Esophagus muscularis mucosa (tissue), 4 donors: ENCODE measurements at places on chromosomes 7 and 10. TPM values are rescaled to one million over a fixed set of nuclear protein-coding genes. Genes with fewer than 3 reads are reported as not detected.

BICC1 gene
- total RNA-seq, result 20.8 TPM

FAM171A1 gene
- total RNA-seq, result 7.1 TPM

LRRC4 gene
- 1.3 TPM for total RNA-seq

LIPK gene
- total RNA-seq, result not detected

GRCh38 chr7:114155116-114156110 lies 236.6 kb upstream of the PPP1R3A start:
- H3K36me3 ChIP-seq, result no peaks in the 10 kb centered on the region
- no peak for DNase-seq
- no peaks in the 10 kb centered on the region for H3K27me3 ChIP-seq

- no peaks in the 10 kb centered on the region for H3K36me3 ChIP-seq
- H3K4me1 ChIP-seq, result no peaks in the 10 kb centered on the region
- no peak overlapping the region for H3K4me3 ChIP-seq
- no peaks in the 10 kb centered on the region for H3K27me3 ChIP-seq
Measured at GRCh38 chr10:30674796-30675195, 45.2 kb upstream of the LYZL2 start.

DNA sequence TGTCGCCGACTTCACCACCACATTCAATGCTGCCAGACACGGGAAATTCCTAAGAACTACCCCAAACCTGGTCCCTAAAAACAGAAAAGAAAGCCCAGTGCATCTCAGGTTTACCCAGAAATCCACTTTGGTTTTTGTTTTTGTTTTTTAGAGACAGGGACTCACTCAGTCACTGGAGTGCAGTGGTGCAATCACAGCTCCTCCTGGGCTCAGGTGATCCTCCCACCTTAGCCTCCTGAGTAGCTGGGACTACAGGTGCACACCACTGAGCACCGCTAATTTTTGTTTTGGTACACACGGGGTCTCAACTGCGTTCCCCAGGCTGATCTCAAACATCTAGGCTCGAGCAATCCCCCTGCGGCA lies 22.8 kb downstream of the MAD1L1 start:
- no peak overlapping the region for H3K27ac ChIP-seq
- no peak for DNase-seq
- H3K36me3 ChIP-seq, result peaks cover 62% of the 10 kb centered on the region
- H3K4me3 ChIP-seq, result no peak overlapping the region

DYNC1I1 gene
- total RNA-seq, result 13.7 TPM

DNA sequence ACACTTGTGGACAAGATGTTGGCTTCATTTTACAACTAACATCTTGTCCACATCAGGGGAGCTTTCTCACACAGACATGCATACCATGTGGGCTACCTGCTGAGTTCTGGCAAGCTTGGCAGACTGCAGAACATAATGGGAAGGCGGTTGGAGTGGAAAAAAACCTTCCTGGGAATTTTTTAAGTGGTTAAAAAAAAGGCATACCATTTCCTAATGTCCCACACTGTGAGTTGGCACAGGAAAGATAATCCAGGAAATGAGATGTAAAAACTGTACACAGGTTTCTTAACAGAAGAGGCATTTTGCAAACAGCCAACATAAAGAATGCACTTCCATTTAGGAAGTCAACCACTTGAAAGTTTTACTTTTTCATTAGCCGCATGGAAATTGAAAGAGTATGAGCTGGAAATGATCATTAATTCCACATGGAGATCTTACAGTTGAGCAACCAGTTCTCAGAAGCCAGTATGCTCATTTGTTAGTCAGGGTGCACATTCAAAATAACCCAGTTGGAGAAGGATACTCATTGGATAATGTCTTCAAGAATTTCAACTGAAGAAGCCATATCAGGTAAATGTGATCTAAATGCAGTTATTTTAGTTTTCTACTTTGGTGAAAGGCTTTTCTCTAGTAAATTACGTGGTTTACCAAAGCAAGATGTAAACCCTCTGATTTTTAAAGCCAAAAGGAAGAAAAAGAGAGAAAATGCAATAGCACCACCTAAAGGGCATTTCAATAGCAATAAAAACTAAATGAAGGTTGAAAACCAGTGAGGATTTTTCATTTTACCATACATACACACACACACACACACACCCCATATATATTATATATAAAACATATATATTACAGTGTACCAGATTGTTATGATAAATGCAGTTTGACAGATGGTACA lies 194.0 kb downstream of the TAX1BP1 start:
- peaks cover 10% of the 10 kb centered on the region for H3K4me1 ChIP-seq
- no peaks in the 10 kb centered on the region for H3K36me3 ChIP-seq
- H3K4me3 ChIP-seq, result no peak overlapping the region
- no peaks in the 10 kb centered on the region for H3K27me3 ChIP-seq
- no peak for DNase-seq

DNA sequence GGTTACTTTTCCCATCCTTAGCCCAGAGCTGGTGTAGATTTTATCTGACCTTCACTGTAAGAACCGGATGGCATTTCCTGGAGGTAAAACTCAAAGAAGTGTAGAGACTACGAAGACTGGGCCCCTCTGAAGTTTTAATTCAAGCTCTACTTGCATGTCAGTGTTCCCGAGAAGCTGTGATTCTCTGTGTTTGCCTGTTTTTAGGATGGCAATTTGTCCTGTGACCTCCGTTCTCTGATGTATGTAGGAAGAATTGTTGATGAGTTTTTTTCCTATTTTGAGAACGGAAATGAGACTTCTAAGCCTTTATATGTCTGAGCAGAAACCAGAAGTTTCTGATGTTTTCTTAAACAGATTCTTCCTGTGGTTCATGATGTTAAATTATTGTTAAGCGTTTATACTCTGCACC lies 94.1 kb downstream of the CDCA7L start:
- no peak overlapping the region for H3K4me3 ChIP-seq
- no peaks in the 10 kb centered on the region for H3K36me3 ChIP-seq
- no peaks in the 10 kb centered on the region for H3K27me3 ChIP-seq
- H3K4me1 ChIP-seq, result no peaks in the 10 kb centered on the region
- DNase-seq, result no peak

GRCh38 chr10:78914060-78914378 lies 154.7 kb upstream of the ZMIZ1 start:
- H3K27me3 ChIP-seq, result no peaks in the 10 kb centered on the region
- no peak for DNase-seq
- H3K27ac ChIP-seq, result no peak overlapping the region
- peaks cover 11% of the 10 kb centered on the region for H3K4me1 ChIP-seq
- H3K4me3 ChIP-seq, result no peak overlapping the region
